ENCODE measurements at places on chromosomes 7 and 10.

DNA sequence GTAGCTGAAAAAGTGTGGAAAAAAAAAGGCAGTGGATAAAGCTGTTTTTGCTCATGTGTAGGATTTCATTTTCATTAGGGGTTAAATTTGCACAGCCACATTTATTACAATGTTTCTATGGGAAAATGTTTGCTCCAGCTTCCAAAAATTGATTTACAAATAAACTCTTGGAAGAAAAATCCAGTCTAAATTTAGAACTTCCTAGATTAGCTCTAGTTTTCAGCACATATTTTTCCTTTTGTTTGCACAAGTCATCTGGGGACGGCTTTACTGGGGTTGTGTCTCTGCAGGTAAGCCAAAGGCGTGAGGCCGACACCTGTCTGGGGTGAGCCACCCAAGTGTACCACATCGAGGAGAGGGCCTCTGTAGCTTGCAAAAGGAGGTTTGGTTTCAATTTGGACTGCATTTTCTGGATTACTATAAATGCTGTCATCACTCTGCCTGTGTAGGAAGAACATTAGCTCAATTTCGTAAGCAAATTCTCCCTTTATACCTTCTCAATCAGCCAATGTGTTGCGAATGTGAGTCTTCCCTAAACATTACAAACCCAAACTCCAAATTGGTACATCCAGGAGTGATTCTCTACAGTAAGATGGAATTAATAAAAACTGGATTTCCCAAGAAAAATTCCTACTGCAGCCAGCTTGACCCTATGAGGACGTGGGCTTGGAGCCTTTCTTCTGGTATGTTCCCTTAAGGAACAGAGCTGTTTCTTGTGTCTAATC, 89.5 kb upstream of the ZNF438 start:
- no peak for DNase-seq

DNA sequence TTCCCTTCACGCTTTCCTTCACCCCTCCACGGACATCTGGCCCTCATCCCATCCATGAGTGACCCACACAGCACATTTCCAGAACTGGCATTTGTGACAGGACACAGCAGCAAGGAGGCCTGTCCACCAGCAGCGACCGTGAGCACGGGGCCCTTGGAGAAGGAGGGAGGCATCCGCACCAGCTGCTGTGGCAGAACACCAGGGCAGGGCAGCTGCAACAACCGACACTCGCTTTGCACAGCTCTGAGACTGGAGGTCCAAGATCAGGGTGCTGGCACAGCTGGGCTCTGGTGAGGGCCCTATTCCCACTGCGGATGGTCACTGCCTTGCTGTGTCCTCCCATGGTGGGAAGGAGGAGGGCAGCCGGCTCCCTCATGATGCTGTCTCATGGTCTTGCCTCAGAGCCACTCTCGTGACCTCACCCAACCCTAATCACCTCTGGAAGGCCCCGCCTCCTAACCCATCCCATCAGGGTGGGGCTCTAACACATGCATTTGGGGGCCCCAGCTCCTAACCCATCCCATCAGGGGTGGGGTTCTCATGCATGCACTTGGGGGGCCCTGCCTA, 36.7 kb downstream of the PTPRN2 start:
- DNase-seq = no peak

- no peak for DNase-seq
Measured at GRCh38 chr7:55160539-55160938, 141.7 kb downstream of the EGFR start.

DNA sequence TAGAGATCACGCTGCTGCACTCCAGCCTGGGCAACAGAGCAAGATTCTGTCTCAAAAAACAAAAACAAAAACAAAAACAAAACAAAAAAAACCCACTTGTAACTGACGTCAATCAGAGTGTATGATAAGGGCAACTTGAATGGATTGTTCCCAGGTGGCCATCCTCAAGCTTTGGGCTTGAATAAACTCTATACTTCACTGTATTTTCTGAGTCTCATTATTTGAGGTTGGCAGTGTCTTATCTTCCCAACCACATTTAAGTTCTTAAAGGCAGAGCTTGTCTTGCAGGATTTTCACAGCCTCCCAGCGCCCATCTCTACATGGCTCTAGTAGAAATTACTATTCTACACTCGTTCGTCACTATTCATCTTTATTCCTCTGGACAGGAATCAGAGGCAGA, 5.1 kb upstream of the OAT start:
- DNase-seq = no peak

GRCh38 chr7:15977663-15978062, 291.2 kb upstream of the MEOX2 start:
- no peak for DNase-seq

DNA sequence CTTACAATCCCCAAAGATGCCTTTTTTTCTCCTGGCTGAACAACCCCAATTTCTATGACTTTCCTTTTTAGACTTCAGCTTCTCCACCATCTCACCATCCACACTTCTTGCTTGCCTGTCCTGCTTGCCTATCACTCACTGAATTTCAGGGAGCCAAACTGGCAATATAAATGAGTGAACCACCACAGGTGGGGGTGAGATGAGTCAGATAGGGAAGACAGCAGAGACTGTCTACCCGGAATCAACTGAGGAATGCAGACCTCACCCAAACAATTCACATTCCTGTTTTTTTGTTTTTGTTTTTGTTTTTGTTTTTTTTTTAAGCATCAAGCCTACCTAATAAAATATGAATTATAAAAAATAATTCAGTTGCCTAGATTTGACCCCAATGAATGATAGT, 273.8 kb downstream of the NRG3 start:
- DNase-seq = no peak

- DNase-seq = no peak
Measured at GRCh38 chr10:9229702-9230244, 1175.3 kb downstream of the GATA3 start.

GRCh38 chr10:82191653-82192052, 316.7 kb downstream of the NRG3 start:
- no peak for DNase-seq

DNA sequence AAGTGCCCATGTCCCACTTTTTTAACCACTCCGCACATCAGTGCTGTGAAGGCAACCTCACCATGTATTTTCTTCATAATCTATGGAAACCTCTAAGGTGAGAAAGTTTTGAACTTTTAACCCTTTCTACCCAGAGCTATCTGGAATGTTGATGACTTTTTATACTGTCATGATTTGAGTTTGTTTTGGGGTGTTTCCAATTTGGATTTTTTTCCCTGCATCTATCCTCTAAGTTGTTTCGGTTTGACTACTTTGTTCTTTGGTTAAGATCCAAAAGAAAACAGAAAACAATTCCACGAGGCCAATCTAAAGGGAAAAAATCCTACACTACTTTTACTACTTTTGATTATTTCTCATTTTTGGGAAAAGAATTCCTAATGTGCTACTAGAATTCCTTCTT, 279.7 kb downstream of the USP6NL start:
- DNase-seq = no peak

GRCh38 chr7:127250312-127251035, 2.3 kb downstream of the GRM8 start:
- no peak for DNase-seq

DNA sequence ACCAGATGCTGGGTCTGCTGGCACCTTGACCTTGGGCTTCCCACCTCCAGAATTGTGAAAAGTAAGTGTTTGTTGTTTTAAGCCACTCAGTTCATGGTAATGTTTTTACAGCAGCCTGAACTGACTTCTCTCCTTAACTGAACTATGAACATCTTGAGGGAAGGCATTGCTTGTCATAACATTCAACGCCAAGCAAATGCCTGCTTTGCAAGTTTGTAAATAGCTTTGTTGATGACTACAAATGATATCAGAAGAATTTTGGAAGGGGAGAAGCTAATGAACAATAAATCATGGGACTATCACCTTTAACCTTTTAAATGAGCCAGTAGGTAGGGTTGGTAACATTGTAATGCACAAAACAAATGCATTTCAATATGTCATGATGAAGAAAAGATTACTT, 402.4 kb upstream of the ADARB2 start:
- no peak for DNase-seq

- no peak for DNase-seq
Measured at GRCh38 chr7:142300689-142301088, 42.8 kb upstream of the PRSS58 start.

GRCh38 chr10:105342606-105343005, 701.5 kb downstream of the SORCS3 start:
- DNase-seq = no peak
